Stimulated activated CD8-positive, alpha-beta memory T cell treated with anti-CD3 and anti-CD28 coated beads, Interleukin-15, amount 100 ng/mL, for 48 hours (primary cell): ENCODE measurements at places on chromosomes 5 and 9.
A peak's percentile ranks its signal among the peaks of the same experiment; 100 is the strongest.

DNA sequence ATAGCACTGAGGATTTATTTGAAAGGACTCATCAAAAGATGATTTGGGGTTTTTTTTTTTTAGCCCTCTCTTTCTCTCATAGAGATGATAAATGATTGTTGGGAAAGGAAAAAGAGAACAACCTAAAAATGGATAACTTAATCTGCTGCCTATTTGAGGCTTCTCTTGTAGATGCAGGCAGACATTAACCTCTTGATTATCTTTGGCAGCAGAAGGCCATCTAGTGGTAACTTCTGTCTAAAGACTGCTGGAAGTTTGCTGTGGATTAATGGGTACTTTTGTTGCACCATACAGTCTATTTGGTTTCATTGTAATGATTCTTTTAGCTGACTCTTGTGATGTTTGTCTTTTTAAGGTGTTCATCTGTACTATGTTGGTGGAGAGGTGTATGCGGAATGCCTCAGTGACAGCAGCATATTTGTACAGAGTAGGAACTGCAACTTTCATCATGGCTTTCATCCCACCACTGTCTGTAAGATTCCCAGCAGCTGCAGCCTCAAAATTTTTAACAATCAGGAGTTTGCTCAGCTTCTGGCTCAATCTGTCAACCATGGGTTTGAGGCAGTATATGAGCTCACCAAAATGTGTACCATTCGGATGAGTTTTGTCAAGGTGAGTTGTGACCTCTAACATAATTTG lies 18.8 kb downstream of the SMIM32 start:
- DNase-seq: no peak

GRCh38 chr5:78720227-78720985 lies 71.8 kb upstream of the LHFPL2 start:
- no peak for DNase-seq

DNA sequence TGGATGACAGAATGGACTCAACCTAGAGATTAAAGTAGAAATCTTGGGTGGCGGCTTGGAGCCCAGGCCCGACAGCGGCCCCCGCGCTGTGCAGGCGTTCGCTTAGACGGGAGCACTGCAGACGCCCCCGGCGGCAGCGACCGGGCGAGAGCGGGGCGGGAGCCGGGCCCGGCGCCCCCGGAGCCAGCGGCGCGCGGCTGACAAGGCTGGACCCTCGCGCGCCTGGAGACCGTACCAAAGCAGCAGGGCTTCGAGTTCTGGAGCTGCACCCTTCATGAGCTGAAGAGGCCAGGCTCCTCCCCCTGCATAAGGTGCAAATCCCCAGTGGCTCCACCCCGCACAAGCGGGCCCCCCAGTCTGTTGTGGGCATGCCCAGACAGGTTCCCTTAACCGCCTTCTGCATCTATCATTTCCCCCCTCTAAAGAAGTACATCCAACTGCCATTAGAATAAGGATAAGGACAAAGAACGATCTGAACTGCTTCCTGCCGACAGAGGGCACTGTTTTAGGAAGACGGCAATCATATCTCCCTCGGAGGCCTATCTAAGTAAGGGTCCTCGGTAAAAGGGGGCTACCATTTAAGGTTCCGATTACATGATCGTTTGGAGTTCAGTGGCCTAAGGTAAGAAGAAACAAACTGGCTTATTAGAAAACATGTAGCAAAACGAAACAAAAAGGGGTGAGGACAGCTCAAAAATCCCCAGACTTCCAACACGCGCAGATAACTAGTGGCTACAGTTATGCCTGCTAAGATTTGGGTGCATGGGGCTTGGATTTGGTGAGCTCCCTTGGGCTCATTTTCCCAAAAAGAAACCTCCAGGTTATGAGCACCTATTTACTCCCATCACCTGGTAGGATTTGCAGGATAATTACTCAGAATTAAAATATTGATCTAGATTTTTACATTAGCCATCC lies 66.3 kb downstream of the RGMB start:
- no peak for DNase-seq

GRCh38 chr5:175878544-175879438 lies 7.4 kb downstream of the CPLX2 start:
- DNase-seq: no peak

DNA sequence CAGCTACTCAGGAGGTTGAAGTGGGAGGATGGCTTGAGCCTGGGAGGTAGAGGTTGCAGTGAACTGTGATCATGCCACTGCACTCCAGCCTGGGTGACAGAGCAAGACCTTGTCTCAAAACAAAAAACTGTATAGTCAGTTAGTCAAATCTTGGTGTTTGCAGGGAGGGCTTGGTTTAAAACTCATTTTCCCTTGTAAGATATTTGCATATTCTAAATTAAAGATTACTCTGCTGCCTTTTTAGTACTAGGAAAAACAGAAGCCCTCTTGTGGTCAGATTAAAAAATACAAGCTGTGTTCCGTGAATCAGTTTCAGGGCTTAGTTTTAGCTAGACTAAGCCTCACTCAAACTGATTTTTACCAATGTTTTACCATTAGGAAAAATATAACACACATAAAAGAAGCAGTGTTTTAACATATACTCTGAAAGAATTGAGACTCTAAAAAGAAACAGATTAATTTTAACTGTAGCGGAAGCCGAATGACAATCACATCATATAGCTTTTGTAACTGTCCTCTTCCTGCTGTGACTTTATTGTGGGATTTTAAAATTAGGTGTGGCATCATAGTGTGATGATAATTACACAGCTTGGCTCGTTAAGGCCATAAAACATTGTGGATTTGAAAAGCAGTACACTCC lies 84.9 kb upstream of the BASP1 start:
- no peak for DNase-seq

DNA sequence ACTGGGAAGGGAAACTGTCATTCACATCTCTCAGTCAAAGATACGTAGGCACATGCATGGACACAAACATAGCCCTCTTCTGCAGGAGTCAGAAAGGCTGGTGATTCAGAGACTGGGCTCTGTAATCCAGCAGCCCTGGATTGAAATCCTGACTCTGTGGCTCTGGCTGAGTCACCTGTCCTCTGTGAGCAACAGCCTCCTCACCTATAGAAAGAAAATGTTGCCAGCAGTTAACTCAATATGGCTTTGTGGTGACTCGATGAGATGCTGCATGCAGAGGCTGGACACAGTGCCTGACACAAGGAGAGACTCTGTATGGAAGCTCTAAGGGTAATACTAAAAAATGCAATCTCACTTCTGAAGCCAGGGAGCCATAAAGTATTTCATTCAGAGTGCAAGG lies 23.9 kb upstream of the CDKN2AIPNL start:
- DNase-seq: no peak

DNA sequence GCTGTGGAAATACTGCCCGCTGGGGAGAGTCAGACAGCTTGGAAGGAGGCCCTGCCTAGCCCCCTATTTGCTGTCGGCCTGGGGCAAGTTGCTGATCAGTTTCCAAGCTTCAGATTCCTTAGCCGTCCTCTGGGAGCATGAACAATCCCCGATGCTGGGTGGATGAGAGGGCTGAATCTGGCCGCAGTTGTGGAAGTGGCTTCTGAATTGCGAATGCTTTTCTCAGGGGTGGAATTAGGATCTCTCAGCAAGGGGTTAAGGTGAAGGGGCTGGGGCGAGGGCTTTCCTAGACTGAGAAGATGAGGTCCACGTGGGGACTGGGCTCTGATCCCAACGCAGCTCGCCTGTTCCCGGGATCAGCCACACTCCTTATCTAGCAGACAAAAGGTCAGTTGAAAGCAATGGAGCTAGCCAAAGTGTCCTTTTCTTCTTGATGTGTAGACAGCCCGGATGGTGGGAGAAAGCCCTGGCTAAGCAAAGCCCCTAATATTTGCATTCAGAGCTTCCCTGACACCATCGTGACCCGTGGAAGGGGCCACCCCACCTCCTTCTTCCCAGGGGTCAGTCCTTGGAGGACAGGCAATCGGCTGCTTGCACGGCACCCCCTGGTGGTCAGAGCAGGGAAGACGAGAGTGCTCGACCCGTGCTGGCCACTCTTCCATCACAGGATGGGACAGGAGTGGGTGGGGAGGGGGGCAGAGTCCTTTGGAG lies 54.9 kb downstream of the COL15A1 start:
- peak; percentile 30 for DNase-seq

- no peak for DNase-seq
Measured at GRCh38 chr5:6907320-6907918, 194.2 kb downstream of the TENT4A start.

- no peak for DNase-seq
Measured at GRCh38 chr9:128250839-128251731, 24.7 kb downstream of the GOLGA2 start.

GRCh38 chr9:16652582-16652981 lies 217.9 kb downstream of the BNC2 start:
- DNase-seq: no peak

DNA sequence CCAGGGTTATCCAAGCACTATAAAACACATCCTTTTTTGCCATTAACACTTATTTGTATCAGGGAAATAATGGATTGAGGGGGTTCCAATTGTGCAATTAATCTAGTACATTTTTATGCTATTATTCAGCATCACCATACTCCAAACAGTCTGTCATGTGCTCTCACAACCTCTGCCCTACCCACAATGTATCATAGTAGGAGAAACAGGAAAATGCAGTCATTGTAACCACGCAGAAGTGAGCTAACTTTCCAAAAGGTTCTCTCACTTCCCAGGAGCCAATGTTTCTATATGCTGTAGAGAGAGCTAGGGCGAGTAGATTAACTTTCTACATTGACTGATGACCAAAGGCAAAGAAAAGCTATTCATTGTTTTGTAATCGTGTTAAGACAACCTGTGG lies 29.8 kb downstream of the DAB2 start:
- no peak for DNase-seq

DNA sequence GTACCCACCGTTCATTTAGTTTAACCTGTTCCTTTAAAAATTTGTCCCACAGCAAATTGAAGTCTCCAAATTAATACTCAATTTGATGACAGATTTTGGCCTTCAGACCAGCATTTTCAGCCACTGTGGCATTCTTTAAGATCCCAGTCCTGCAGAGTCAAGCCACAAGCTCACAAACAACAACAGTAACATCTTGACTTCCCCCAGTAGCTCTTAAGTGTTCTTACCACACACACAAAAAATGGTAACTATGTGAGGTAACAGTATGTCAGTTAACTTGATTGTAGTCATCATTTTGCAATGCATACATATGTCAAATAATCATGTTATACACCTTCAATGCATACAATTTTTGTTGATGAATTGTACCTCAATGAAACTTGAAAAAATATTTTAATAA lies 247.9 kb downstream of the LURAP1L start:
- no peak for DNase-seq

DNA sequence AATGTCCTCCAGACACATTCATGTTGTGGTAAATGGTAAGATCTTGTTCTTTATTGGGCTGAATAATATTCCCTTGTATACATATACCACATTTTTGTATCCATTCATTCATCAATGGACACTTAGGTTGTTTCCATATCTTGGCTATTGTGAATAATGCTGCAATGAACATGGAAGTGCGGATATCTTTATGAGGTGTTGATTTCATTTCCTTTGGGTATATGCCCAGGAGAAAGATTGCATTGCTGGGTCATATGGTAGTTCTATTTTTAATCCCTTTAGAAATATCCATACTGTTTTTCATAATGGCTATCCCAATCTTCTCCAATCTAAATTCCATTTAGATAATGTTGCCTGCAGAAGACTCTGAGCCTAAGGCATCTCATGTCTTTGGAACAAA lies 78.0 kb upstream of the TNC start:
- DNase-seq: no peak

GRCh38 chr5:154647761-154648145 lies 107.4 kb upstream of the LARP1 start:
- no peak for DNase-seq

DNA sequence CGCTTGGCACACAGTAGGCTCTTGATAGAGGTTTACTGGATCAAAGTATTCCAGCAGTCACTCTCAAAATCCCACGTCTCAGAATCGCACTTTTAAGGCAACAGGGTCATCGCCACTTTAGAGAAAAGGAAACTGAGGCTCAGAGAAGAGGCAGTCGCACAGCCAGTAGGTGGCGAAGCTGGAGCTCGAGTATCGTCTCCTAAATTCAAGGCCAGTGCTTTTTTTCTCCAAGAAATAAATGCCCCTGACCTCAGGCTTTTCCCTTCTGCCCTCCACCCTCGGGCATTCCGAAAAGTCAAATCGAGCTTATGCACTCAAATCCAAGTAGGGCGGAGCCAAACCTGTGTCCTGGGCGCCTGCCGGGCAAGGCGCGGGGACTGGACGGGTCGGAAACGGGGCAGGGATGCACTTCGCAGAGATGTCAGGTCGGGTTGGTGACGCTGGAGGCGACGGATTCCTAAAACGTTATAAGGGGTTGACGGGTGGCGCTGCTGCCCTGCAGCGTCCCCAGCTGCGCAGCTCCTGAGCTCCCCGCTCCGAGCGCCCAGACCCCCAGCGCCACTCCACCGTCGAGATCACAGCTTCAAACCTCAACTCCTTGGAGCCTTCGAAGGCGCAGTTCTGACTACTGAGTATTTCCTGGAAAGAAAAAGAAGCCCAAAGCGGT lies 4.7 kb upstream of the FOXB2 start:
- no peak for DNase-seq

DNA sequence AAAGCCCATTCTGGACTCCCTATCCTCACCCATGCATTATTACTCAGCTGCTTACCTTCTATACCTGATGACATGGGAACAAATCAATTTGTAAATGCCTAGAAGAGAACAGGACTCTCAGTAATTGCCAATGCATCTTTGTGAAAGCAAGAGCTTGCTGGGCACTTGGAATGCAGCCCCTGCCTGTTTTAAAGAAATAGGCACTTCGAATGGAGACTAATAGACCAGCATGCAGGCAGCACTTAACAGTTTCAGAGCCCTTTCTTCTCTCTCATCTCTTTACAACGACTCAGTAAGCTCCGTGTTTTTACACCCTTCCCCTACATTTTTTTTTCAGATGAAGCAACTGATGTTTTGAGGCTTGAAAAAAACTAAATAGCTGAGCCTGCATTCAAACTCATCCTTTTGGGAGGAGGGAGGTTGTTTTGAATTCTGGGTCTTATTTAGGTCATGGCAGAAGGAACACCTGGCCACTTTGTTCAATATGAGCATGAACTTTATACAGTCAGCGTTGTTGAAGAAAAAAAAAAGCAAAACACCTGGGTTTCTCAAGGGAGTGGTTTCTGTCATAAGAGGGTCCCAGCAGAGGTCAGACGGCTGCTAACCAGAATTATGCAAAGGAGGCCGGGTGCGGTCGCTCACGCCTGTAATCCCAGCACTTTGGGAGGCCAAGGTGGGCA lies 34.6 kb upstream of the WHRN start:
- DNase-seq: no peak

DNA sequence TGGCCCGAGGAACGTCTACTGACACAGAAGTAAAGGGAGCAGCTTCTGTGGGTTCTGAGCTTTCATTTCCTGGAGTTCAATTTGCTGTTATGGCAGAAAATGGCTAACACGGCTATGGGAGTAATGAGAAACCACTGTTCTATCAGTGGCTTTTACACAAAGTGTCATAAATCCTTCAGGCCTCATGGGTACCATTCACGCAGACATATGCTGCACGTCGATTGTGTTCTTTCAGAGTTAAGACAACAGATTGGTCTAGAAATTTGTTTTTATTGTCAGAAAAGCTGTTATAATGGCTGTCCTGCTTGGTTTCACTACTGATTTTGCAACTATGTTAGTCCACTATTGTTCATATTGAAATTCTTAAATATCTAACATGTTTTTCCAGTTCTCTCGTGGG lies 135.4 kb downstream of the ALDH1A1 start:
- DNase-seq: no peak

- DNase-seq: no peak
Measured at GRCh38 chr5:141954194-141954593, 3.8 kb downstream of the PCDH12 start.
